ENCODE measurements at places on chromosomes 13 and 19.

- no peak for DNase-seq
Measured at GRCh38 chr13:77384999-77385398, 58.1 kb upstream of the MYCBP2 start.

DNA sequence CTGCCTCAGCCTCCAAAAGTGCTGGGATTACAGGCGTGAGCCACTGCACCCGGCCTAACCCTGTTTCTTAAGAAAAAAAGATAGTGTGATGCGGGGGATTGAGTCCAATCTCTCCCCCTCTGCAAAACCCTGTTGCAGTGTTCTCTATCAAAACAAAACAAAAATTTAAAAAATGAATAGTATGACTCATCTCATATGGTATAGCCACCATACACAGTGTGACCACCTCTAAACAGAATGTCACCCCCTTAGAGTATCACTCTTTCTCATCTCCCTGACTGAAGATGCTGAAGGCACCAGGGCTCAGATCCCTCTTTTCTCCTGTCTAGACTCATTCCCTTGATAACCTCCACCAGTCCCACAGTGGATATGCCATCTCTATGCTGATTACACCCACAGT, 6.8 kb upstream of the ERF start:
- no peak for DNase-seq

DNA sequence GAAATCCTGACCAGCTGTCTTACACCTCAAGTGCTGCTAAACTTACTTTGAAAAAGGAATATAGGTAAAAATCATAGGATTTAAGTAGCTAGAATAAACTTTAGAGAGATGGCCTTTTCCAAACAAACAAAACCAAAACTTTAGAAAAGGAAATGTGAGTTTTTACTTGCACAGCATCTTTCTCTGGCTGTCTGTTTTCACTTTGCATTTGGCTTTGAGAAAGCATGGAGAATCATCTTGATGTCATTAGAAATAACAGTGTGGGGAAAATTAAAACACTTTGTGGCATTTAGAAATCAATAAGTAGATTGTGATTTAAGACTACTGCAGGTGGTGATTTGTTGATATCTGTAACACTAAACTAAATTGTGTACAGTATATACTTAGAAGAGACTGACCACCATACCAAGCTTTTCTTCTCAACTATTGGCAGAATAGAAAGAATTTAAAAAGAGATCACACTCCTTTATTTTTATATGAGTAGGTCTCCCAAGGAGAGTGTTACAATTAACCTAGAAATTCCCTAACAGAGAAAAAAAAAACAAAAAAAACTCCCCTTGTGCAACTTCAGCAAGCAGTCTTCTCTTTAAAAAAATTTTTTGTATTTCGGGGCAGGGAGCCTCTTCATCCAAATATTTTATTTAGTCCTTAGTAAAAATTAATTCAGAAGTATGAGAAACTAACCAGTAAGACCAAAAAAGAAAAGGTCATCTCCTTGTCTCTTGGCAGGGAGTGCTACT, 6.1 kb downstream of the WDFY2 start:
- DNase-seq: no peak

GRCh38 chr19:48398375-48399235, 5.1 kb downstream of the GRIN2D start:
- DNase-seq: peak; percentile 90

GRCh38 chr19:912181-913079, 589 bp downstream of the R3HDM4 start:
- no peak for DNase-seq

GRCh38 chr13:101346161-101346560, 70.1 kb downstream of the NALCN start:
- DNase-seq: no peak

GRCh38 chr19:13681509-13681908, 82.8 kb upstream of the MRI1 start:
- DNase-seq: no peak

DNA sequence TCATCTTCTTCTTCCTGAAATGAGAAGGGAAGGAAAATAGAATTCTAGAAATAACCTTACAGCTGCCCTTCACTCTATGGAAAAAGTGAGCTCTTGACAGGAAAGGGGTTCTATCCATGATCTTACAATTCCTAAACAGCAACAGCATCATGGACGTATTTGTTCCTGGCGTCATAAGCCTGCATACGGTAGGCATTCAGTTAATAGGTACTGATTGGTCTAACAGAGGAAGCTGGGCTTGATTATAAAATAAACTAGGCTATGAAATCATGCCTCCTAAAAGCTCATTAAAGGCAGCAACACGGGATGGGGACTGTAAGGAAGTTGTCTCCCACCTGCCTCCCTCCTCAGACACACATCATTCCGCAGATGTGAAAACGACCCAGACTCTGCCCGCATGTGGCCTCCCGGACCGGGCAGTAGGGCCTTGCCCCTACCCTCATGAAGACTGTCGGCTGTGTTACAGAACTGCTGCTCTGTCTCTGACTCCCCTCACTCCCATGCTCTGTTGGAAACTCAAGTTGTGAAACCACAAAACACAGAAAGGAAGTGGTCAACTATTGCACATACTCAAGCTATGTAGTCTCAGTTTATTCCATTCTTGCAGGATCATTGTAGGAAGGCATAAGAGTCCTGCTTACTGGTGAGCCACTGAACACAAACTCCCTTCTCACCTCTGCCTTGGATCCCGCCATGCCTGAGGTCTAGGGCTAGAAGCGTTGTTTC, 129.8 kb downstream of the DLEU7 start:
- DNase-seq: peak; percentile 25

DNA sequence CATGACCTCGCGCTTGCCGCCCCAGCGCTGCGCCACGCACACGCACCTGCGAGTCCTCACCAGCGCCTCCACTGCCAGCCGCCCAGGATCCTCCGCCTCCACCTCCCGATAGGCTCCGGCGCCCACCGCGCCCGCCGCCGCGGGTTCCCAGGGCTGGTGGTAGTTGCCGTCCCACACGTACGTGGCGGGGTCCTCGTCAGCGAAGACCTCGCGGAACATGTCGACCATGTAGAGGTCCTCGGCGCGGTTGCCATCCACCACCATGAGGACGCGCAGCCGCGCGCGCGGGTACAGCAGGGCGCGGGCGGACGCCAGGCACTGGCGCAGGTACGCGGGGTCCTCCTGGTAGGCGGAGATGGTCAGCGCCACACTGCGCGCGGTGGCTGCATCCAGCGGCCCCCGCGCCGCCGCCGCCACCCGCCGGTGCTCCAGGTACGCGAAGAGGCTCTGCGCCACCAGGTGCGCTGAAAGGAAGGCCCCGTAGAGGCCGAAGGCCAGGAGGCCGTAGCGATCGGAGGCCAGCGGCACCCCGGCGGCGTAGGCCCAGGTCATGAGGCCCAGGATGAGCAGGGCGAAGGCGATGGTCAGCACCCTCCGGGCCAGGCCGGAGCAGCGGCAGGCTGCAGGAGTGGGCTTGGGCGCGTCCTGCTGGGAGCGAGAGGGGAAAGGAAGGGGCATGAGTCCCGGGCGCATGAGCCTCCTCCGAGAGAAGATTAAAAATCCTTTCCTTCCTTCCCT, 4.4 kb downstream of the HAS1 start:
- no peak for DNase-seq

- no peak for DNase-seq
Measured at GRCh38 chr13:80363890-80364503, 23.1 kb upstream of the SPRY2 start.

DNA sequence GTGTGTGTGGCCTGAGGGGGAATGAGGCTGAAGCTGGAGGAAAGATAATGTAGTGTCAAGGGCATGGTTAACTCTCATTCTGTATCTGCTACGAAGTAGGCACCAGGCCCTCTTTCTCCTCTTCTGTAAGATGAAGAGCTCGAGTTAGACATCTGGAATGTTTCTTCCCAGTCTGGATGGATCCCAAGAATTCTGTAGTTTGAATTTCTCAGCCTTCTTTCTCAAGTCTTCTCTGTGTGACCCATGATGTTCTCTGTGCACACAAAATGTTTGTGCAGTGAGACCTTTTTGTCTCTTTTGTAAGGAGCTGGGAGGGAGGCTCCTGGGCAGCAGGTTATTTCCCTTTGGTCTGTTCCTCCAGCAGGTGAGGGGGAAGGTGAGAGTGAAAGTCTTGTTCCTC, 13.7 kb downstream of the FGF9 start:
- DNase-seq: no peak

DNA sequence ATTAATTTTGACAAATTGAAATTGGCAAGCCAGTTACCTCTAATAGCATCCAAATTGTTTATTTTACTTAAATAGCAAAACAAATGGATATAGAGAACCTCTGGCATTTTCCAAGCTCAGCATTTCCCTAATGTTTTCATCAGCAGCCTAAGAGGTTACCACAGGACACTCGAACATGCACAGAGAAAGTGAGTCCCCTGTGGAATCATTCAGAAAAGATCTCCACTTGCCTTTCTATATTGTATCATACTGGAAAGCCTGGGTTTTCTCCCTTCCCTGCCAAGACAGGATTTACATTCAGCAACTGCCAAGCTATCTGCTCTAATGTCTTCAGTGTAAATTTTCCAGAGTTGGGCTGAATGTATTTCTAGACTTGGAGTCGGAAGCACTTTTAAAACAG, 188.9 kb downstream of the KCTD12 start:
- DNase-seq: no peak

DNA sequence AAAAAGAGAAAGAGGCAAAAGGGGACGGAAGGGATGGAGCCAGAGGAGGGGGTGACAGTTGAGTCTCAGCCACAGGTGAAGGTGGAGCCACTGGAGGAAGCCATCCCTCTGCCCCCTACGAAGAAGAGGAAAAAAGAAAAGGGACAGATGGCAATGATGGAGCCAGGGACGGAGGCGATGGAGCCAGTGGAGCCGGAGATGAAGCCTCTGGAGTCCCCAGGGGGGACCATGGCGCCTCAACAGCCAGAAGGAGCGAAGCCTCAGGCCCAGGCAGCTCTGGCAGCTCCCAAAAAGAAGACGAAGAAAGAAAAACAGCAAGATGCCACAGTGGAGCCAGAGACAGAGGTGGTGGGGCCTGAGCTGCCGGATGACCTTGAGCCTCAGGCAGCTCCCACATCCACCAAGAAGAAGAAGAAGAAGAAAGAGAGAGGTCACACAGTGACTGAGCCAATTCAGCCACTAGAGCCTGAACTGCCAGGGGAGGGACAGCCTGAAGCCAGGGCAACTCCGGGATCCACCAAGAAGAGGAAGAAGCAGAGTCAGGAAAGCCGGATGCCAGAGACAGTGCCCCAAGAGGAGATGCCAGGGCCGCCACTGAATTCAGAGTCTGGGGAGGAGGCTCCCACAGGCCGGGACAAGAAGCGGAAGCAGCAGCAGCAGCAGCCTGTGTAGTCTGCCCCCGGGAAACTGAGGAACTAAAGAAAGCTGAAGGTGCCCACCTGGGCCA, 2.5 kb downstream of the POLR1G start:
- DNase-seq: no peak

GRCh38 chr13:24651718-24652345, 28.4 kb upstream of the ATP12A start:
- peak; percentile 89 for DNase-seq

GRCh38 chr19:1082928-1083816, 12.0 kb downstream of the POLR2E start:
- peak; percentile 51 for DNase-seq

DNA sequence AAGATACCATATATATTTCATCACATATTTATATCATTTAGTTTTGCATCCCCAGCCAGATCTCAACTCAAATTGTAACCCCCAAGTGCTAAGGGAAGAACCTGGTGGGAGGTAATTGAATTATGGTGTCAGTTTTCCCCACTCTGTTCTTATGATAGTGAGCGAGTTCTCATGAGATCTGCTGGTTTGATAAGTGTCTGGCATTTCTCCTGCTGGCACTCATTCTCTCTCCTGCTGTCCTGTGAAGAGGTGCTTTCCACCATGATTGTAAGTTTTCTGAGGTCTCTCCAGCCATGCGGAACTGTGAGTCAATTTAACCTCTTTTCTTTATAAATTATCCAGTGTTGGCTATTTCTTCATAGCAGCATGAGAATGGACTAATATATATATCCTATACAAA, 462.5 kb upstream of the SLITRK5 start:
- no peak for DNase-seq

- DNase-seq: no peak
Measured at GRCh38 chr13:73372666-73373627, 314.1 kb downstream of the KLF5 start.

GRCh38 chr13:31824705-31825517, 85.6 kb downstream of the RXFP2 start:
- DNase-seq: no peak

- no peak for DNase-seq
Measured at GRCh38 chr13:113793718-113794085, 34.7 kb downstream of the TMEM255B start.

DNA sequence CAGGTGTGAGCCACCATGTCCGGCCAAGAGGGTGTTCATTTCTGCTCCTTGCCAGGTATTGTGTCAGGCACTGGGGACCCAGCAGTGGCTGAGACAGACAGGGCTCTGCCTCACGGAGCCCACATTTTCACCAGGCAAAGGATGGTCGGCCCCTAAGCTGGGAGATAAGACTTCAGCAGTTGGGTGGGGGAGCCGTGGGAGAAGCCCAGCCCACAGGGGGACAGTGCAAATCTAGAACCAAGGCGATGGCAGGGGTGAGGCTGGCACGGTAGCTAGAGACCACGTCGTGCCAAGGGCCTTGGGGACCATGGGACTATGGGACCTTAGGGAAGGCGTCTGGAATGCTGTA, 8.3 kb downstream of the LSR start:
- no peak for DNase-seq

DNA sequence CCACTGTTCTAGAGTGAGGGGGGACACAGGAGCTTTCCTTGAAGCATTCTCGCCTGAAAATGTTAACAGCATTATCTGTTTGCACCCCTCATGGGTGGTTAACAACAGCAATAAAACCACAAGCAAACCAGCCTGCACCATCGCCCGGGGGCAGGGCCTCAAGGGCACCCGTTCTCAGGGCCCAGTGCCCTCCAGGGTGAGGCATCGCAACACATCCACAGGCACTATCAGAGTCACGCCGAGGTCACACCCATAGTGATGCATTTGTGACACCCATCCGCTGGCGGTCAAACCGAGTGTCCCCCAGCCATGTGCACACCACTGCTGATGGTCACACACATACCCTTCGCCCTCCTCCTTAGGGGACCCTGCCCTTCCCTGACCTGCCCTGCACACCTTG, 4.6 kb downstream of the FUT5 start:
- no peak for DNase-seq

Data from mucosa of descending colon (tissue), 3 donors.